ENCODE measurements at places on chromosomes 4 and X.

DNA sequence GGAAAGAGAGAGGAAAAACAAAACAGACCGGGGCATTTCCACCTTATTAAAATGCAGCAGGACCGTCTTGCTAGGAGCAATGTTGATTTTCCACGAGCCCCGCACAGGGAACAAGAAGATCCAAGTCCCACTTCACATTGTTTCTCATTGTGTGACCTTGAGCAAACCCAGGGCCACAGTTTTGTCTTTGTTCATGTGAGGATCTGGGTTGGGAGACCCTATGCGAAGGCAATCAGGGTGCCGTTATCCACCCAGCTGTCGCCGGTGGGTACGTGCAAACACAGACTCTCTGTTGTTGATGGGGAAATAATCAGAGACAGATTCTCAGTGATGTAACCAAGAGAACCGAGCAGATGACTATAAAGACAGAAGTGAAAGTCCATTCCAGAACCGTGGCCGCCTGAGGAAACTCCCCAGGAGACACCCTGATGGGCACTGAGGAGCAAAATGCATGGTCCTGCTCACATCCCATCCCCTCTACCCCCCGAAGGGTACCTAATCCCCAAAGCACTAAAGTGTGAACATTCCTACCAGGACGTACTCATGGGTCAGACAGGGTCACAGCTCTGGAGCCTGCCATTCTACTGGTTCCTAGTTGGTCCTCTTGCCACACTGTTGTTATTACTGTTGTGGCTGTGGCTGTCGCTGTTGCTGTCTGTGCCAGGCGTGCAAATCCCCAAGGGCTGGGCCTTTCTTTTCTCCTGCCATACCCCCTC lies 102.7 kb upstream of the RBPJ start:
- no peak for DNase-seq

- DNase-seq = no peak
Measured at GRCh38 chr4:53147197-53147596, 218.7 kb downstream of the SCFD2 start.

DNA sequence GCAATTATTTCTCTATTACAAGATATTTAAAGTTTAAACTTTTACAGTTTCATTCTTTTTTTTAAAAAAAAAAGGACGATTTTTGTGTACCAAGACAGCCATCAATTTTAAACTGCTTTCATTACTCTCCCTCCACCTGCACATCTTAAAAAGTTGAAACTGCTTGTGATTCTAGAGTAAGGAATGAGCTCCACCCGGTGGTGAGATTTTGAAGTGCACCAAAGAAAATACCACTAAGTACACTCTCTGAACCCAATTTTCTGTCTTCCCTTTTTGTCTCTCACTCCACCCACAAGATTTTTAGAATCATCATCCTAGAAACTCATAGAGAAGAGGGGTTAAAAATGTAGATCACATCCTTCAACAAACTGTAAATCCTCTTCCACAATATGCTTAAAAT lies 91.3 kb upstream of the WDR44 start:
- DNase-seq = peak; percentile 2

DNA sequence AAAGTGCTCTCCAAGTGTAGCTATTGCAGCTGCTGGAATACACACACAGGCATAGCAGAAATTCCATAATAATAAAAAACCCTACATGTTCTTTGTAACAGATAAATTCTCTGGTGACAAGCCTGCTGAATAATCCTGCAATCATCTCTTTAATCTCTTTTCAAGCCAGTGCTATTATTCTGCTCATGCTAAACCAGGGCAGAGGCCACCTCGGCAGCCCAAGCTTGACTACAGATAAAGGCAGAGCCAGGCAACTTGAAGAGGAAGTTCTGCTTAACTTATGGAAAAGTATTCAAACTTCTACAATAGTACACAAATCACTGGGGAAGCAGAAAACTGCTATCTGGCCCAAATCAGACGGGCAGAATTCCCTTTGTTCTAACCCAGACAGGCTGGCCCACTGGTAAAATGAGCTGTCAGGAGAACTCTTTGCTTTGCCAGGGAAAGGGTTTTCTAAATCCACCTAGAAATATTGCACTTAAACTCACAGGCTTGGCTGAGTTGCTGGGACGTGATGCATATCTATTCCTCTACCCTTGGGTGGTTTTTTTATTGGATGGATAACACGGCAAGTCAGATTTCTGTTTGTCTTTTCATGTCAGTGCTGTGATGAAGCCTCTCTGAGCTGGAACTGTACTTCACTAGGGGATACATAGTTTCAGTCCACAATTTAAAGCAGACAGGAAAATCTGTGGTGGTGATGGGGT lies 70.5 kb downstream of the GATB start:
- DNase-seq = no peak

- DNase-seq = peak; percentile 6
Measured at GRCh38 chr4:71270901-71271300, 67.9 kb upstream of the SLC4A4 start.
